H9 (cell line): ENCODE measurements at places on chromosomes 3 and 15. TPM values are rescaled to one million over a fixed set of nuclear protein-coding genes. Genes with fewer than 3 reads are reported as not detected.

Gene PIGZ
- total RNA-seq = 0.15 and 0.29 TPM in 2 replicates

Gene CCDC13
- not detected in 2 replicates for total RNA-seq

Gene P2RY1
- total RNA-seq = 6.3 and 6.4 TPM in 2 replicates

Gene IL12A
- total RNA-seq = 0.35 and 0.50 TPM in 2 replicates

Gene GOLGA6B
- 0.33 and 0.75 TPM in 2 replicates for total RNA-seq

Gene EPHB1
- 2.8 and 3.0 TPM in 2 replicates for total RNA-seq

Gene SETMAR
- 28.6 and 29.1 TPM in 2 replicates for total RNA-seq

DNA sequence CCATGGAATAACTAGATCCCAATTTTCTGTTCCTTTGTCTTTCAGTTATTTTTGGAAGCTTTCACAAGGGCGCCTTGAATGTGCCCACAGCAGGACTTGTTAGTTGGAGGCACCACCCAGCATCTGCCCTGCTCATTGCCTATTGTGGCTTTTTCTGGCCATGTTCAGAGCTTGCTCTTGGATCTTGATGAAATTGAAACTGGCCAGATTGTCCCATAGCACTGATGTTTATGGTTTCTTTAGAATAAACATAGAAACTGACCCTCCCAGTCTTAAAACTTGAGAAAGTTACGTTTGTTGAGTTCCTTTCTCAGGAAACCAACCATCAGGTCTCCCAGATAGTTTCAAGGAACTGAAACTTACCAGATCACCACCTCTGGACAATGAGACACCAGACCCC lies 474.7 kb downstream of the IL5RA start:
- no peak for DNase-seq

DNA sequence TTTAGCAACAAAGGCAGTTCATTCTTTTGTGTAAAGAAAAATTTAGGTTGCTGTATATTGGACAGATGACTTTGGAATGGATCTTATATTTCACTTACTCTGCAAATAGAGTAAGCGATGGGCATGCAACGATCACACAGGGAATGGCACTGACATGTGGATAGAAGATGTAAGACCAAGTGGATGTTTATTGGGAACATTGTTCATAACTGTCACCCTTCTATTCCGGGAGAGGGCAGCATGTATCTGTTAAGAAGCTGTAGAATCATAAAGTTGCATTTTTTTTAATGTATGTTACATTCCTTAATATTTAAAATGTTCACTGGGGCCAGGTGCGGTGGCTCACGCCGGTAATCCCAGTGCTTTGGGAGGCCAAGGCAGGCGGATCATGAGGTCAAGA lies 41.2 kb downstream of the HPS3 start:
- no peak for DNase-seq

GRCh38 chr15:64152507-64153387 lies 1.2 kb downstream of the SNX22 start:
- peak; percentile 46 for DNase-seq

DNA sequence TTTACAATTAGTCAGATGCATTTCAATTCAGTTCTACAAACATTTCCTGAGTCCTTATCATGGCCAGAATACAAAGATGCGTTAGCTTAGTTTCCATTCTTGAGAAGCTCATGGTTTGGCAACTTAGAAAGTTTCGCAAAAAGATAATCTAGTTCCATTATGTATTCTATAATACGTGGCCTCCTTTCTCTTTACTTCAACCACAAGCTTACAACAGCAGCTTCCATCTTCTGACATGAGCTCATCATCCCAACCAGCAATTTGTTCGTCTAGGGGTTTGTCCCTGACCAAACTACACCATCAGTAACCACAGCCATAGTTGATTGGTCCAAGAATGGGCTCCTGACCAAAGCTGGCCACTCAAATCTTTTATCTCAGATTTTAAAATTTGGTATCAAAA lies 267.6 kb upstream of the TBC1D5 start:
- no peak for DNase-seq

- DNase-seq = no peak
Measured at GRCh38 chr3:176526225-176526624, 671.1 kb downstream of the TBL1XR1 start.

- DNase-seq = no peak
Measured at GRCh38 chr3:50573566-50574443, 4.5 kb downstream of the HEMK1 start.

- no peak for DNase-seq
Measured at GRCh38 chr15:64066451-64066850, 20.2 kb upstream of the DAPK2 start.

DNA sequence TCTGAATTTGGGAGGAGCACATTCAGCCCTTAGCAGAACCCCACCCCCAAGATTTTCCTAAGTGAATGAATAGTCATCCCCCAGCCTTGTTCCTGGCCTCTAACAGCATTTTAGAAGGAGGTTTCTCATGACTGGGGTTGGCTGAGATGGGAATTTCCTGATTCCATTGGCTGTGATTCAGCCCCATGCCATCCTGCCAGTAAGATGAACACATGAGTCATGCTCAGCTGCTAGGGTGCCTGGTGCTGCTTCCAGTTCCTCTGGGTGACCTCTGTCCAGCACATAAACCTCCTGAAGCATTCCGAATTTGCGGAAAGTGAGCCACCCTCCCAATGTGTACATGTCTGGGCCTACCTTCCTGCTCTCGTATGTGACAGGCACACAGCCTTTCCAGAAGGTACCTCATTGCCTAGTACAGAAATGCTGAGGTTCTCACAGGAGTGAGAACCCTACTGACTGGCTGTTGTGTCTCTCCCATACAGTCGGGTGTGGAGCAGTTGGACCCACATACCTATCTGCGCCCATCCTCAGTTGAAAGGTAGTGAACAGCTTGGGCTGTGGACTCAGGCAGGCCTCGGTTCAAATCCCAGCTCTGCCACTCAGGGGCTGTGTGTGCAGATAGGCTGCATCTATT lies 91.7 kb downstream of the APBA2 start:
- DNase-seq = no peak

GRCh38 chr3:155745795-155746550 lies 1.1 kb upstream of the PLCH1 start:
- peak; percentile 81 for DNase-seq

GRCh38 chr15:68057758-68058157 lies 3.6 kb downstream of the PIAS1 start:
- no peak for DNase-seq

DNA sequence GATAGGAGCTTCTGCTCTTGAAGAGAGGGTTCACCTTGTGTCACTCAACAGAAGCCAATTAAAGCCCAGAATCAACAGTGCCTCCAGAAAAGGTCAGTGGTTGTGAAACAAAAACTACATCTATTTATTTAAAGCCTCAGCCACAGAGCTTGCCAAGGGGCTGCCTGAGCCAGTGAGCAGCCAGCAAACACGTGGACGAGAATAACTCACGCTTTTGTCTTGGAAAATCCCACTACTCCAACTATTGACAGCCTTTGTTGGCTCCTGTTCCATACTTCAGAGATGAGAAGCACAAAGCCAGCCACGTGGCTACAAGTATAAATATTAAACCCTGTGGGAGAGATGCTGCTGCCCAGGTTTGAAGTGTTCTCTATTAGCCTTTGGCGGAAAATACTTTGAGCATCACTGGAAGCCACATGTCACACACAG lies 10.3 kb downstream of the GPR156 start:
- no peak for DNase-seq

GRCh38 chr15:97026781-97027180 lies 696.3 kb downstream of the NR2F2 start:
- DNase-seq = no peak

DNA sequence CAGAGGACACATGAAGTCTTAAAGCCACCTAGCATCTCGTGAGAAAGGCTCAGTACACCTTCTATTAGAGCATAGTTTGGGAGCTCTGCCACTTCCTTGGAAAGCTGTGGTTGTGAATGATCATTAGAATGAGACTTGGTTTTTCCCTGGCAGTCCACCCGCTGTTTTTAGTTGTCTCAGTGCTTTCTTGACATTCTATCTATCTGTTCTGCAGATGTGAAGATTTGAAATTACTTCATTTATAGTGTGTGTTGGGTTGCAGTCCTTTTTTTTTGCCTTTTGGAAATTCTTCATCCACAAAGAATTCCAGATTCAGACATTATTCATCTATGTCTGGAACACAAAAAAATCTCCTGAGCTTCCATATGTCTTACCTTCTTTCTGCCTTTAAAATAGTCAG lies 23.7 kb downstream of the PPP2R3A start:
- DNase-seq = no peak

GRCh38 chr3:39349080-39349479 lies 19.6 kb downstream of the CCR8 start:
- DNase-seq = no peak

GRCh38 chr15:50265620-50266019 lies at the start of gene HDC:
TSS of gene HDC (minus strand) at chr15:50265726. CDS start at chr15:50265623, 103 bp downstream.
- DNase-seq = no peak

DNA sequence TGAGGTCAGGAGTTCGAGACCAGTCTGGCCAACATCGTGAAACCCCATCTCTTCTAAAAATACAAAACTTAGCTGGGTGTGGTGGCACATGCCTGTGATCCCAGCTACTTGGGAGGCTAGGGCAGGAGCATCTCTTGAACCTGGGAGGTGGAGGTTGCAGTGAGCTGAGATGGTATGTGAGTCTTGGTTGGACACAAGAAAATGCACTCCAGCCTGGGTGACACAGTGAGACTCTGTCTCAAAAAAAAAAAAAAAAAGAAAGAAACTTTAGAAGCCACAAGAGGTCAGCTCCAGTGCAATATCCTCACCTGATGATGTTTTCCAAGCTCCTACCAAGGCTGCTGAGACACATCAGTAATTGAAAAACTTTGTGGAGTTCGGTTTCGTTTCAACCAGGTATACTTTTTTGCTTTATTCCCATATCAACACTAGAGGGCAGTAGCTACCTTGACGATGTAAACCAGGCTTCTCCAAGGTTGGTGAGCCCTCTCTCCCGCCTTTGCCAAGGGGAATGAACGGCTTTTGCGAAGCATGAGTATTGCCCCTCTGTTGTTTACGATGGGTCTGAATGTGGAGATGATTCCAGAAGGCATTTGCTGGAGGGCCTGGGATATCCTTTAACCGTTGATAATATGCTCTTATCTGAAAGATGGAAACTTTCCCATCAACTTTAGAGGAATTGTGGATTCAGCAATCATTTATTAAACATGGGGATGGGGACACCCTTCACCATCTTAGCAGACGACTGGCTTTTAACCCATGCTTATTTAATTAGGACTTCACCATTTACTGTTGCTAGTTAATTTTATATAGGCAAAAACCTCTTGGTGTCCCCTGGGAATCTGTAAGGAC lies 202.8 kb downstream of the SV2B start:
- peak; percentile 60 for DNase-seq

- DNase-seq = peak; percentile 87
Measured at GRCh38 chr3:13528217-13528867, 20.6 kb upstream of the FBLN2 start.

GRCh38 chr15:42111924-42112323 lies 17.6 kb upstream of the PLA2G4D start:
- DNase-seq = no peak

GRCh38 chr3:14206548-14207177 lies 28.0 kb downstream of the LSM3 start:
- DNase-seq = peak; percentile 63

GRCh38 chr3:58955308-58955707 lies 94.5 kb downstream of the CFAP20DC start:
- DNase-seq = peak; percentile 36

- DNase-seq = no peak
Measured at GRCh38 chr3:134232151-134232550, 18.5 kb downstream of the RYK start.

DNA sequence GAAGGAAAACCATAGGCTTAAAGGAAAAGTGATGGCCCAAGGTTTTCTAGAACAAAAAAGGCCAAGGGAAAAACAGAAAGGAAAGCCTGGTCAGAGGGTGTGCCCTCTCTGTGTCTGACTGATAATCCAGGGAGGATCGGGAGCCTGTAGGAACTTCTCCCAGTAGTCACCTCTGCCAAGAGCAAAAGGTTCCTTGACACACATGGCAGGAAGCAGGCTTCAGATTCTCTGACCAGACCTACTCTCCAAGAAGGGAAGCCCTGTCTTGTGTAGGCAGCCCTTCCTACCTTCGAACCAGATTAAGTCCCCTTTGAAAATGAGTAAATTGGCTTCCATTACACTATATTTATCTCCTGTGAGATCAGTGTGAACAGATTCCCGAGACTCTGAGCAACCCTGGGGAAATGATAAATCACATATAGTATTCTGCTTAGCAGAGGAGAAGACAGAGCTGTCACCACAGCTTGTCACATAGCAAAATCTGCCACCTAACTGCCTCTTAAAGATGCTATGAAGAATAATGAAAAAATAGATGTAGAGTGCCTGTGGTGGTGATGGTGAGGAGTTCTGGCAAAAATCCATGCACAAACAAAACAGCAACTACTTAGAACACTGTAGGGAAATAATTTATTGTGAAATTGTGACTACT lies 38.8 kb downstream of the PARP14 start:
- DNase-seq = no peak

DNA sequence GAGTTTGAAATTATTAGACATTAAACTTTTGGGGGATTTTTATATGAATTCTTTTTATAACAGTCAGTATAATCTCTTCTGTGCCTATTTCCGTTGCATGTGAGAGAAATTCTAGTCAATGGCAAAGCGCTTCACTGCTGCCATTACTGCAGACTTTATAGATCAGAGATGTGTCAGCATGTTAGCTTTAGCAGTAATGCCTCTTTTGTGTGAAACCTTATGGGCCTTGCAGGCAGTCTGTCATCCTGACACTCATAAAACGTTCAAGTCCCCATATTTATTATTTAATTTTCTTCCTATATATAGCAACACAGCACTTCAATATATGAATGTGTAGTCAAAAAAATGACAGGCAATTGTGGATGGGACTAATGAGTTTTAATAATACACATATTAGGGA lies 191.0 kb downstream of the NLGN1 start:
- DNase-seq = no peak

DNA sequence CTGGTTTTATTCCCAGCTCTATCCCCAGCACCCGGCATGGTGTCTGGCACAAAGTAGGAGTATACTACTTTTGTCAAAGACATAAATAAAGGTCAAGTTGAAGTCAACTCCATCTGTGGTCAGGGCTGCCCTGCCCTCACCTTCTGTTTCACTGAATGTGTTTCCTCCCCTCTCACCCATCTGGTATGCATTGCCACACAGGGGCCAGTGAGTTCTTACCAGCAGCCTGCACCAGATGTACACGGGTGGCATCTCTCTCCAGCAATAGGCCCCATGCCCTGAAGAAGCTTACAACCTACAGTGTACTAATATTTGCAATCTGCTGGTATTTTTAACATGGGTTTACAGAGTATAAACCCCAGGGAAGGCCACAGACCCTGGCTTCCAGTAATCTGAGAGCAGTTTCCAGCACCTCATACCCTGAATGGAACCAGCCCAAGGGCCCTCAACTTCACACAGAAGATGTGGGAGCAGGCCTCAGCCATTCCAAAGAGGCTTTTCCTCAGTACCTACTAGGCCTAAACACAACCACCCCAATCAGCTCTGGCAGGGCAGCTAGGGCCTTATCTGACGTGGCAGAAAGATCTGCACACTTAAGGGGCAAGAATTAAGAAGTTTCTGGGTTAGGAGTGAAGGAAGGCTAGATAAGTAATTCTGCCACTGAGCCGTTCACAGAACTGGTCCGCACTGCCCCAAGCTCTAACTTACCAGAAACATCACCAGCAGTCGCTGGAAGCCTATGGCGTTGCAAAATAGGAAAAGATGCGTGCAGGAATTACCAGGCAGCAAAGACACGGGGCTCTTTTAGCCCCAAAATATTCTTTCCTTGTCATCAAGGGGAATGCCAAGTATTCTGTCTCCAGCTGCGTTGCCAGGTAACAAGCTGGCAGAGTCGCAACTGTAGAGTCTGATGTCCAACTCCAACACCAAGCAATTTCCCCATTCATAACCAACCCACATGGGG lies 2.1 kb downstream of the IDH2 start:
- DNase-seq = no peak

GRCh38 chr15:39406485-39406884 lies 174.4 kb upstream of the THBS1 start:
- no peak for DNase-seq

GRCh38 chr3:108342837-108343486 lies 46.6 kb downstream of the HHLA2 start:
- DNase-seq = no peak
